ENCODE measurements at places on chromosomes 11 and 22.

- DNase-seq: no peak
These were observed 5.0 kb upstream of the OR52E6 start for GRCh38 chr11:5846701-5847100.

- no peak for DNase-seq
These were observed 480 bp downstream of the PLEKHA7 start for GRCh38 chr11:17013548-17014320.

DNA sequence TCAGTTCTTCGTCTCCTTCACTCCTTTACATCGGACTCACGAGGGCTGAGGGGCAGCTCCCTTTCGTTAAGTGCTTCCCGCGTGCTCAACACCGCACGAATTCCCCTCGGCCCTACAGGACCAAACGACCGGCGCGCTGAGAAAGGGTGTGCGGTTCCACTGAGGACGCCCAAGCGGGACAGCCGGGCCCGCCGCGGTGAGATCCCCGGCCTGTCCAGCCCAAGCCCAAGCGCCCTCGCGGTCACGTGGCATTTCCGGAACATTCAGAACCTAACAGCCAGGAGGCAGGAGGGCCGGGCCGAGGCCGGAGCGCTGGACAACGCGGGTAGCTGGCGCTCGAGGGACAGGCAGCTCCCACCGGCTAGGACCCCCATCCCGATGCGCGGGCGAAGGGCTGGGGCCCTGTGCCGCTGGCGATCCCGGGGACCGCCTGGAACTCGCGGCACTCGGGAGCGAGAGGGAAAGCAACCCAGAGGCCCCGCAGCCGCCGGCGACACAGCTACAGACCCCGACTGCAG lies 737 bp upstream of the STIP1 start:
- DNase-seq: no peak

DNA sequence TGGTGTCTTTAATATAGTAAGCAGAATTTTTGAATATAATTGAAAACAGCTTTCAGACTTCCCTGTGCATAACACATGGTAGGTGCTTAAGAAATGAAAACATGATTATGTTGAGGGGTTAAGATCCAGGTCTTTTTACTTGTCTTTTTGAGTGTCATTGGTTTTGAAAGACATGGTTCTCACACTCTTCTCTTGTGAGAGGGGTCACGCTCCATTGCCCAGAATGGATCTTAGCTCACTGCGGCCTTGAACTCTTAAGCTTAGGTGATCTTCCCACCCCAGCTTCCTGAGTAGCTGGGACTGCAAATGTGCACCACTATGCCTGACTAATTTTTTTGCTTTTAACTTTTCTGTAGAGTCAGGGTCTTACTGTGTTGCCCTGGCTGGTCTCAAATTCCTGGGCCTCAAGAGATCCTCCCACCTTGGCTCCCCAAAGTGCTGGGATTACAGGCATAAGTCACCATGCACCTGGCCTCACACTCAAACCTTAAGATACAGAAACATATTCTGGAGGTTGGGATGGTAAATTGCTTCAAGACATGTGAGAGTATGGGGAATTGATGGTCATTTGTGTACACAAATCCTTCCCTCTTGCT lies 1.4 kb downstream of the SPCS2 start:
- no peak for DNase-seq

DNA sequence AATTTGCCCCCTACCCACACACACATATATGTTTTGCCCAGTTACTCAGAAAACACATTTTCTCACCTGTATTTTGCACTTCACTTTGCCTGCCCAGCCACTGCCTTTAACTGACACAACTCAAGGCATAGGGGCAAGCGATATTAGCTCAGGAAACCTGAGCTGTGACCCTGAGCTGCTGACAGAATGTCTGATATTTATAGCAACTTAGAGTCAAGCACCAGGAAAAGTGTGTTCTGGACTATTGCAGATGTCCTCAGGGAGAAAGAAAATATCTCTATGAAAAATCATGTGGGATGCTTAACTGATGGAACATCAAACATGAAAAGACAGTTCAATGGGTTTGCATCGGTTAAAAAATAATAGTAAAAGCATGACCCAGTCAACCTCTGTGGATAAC lies 63.9 kb upstream of the SLC35C1 start:
- DNase-seq: no peak

DNA sequence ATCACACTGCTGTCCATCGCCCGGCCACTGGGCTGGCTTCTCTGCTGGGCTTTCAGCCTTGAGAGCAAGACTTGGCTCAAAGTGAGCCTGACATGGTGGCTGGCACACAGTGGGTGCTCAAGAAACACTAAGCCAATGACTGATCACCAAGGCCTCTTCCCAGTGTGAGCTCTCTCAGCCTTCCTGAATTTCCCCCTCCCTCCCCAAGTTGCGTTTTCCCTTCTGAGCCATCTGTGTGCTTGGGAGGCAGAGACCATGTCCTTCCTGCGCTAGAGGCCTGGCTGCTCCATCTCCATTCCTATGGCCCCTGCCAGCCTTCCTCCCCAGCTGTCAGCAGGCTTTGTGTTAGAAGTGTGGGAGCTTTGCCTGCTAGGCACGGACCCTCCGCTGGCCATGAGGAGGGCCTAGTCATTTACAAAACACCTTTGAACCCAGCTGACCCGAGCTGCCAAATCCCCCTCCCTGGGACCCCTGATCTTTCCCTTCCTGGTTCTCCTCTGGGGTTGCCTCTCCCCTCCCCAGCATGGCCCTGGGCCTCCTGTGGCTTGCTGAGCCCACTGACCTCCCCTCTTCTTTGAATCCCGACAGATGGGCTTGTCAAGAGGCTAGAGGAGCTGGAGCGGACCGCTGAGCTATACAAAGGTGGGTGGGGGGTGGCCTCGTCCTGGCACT lies 13.2 kb downstream of the PICK1 start:
- no peak for DNase-seq

GRCh38 chr22:46535876-46536536 lies 1.4 kb downstream of the CELSR1 start:
- no peak for DNase-seq

DNA sequence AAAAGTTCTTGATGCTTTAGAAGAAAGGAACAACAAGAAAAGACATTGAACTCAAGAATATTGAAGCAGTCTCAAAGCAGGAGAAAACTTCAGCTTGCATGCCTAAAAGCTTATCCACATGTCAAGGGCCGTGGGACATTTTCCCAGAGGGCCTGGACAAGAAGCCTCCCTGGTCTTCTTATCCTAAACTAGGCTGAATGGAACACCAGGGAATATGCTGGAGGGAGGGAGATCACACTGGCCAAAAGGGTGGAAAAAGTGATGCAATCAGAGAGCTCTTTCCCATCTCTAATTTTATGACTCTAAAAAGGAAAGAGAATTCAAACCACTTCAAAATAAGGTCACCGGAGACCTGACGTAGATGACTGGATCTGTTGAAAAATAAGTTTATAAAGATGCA lies 107.2 kb downstream of the MPPED2 start:
- no peak for DNase-seq

GRCh38 chr22:26910845-26911244 lies 253.5 kb downstream of the MIAT start:
- no peak for DNase-seq

DNA sequence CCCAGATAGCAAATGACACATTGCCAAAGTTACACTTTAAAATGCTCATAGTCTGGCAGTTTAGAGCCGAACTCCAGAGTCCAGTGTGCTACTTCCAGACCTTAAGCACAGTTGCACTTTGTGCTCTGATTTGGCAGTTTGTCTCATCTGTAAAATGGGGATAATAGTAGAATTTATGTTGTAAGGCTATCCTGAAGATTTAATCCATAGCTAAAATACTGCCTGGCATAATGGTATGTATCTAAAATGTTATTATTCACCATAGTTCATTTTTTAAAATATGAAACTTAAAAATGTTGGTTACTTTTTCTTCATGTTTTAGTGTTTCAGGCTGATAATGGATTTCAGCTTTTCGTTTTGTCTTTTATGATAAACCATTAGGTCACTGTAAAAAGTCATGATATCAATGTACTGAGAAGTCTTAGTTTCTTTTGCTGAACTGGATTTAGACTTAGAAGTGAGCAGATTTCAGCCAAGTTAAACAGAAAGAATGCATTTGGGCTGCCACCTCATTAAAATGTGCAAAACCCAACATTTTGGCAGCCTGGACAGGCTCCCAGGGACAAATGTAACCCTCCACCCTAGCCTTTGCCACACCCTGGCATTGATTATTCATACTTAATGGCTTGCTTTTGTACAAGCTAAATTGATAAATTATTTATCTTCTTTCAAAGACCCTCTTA lies 933 bp downstream of the OLFML1 start:
- DNase-seq: no peak

DNA sequence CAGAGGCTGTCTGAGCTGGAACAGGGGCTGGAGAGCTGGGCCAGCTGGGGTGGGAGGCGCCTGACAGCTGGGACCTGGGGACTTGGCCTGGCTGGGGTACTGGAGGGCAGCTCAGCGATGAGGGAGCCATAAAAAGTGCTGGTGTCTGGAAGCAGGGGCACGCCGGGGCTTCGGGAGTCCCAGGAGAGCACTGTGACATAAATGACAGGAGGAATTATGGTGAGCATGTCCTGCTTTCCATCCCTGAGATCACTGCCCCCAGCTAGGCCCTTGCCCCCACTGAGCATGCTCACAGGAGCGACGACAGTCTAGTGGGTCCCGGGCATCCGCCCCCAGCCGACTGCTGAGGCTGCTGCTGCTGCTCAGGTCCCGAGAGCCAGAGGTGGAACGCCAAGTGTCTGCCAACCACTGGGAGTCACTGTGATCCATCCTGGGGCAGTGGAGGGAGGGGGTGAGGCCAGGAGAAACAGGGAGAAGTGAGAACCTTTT lies 6.2 kb downstream of the ROBO4 start:
- no peak for DNase-seq

DNA sequence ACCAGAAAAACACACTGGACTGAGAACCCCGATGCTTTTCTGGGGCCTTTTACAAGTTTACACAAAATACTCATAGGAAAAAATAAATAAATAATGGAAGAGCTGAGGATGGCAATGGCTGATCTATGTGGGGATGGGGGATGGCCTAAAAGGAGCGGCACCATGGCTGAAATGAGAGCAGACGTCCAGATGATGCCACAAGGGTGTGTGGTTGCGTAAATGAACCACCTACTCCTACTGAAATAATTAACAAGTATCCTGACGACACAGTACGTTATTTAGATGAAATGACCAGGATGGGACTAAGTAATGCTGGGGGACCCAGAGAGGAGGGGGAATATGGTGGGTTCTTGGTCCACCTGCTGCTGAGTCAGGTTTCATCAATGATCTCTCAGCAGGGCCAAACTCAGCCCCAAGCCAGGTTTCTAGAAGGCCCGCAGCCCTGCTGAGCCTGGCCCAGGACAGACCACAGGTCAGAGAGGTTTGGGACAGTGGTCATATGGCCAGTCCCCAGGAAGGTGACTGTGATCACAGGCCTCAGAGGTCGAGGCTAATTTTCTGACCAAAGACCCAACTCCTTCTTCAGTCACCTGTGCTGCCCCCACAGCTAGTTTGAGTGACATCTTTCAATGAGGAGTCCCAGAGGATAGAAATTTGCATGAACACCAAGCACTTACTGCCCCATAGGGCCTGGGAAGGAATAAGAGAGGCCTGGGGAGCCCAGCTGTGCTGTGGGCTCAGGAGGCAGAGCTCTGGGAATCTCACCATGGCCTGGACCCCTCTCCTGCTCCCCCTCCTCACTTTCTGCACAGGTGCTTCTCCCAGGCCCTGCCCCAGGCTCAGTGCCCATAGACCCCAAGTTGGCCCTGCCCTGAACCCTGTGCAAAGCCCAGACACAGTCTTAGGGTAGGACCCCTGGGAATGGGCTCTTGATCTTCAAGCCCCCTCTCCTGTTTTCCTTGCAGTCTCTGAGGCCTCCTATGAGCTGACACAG lies 76.3 kb upstream of the IGLL5 start:
- DNase-seq: no peak

DNA sequence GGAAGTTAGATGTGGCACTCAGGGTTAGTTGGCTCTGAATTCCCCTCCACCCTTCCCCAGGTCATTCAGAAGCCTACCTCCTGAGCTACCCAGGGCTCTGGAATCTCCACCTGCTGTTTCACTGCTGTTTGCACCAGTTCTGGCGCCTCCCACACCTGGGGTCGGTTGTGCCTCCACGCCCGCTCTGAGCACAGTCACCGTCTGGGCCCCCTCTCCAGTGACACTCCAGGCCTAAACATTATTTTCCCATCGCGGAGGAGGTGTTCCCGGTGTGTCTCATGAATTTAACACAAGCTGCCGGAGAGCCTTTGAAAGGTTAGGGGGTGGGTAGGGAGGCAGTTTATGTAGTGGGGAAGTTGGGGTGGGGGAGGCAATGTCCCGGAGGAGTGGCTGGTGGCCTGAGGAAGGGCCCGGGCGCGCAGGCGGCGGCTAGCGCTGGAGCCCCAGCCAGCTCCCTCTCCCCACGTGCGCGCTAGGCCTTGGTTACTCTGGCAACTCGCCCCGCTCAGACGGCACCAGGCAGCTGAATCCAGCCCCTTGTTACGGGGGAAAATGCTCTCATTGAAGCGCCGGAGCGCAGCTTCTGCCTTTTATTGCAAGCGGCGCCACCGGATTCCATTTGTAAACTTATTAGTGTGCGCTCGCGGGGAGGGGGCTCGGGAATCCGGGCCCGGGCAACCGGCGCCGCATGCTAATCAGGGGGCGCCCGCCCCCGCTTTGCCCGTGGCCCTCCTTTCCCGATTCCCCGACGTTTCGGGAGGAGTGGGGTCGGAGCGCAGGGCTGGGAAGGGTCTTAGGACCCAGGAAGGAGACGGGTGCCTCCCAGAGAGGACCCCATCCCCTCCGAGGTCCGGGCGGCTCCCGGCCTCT lies 52.4 kb downstream of the GRIK4 start:
- no peak for DNase-seq

DNA sequence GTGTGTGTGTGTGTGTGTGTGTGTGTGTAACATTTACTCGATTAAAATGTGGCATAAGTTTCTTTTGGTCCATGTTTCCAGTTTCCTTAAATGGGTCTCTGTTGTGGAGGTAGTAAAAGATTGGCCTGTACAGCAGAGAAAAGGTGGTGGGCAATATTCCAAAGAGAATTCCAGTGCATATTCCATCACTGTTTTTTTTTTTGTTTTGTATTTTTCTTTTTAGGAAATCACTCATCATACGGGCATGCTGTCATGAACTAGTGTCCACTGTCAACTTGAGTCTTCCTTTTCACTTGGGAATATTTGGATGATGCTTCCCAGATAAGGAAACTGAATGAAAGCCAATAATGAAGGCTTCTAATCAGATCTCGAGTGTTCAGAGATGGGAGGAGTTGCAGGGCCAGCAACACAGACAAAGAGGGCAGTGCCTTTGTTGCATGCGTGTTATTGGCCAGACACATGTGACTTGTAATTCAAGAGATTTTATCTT lies 95.2 kb upstream of the PDGFD start:
- DNase-seq: no peak

Measured in vagina (tissue), 2 donors.